ENCODE measurements at places on chromosomes 5 and 9.

DNA sequence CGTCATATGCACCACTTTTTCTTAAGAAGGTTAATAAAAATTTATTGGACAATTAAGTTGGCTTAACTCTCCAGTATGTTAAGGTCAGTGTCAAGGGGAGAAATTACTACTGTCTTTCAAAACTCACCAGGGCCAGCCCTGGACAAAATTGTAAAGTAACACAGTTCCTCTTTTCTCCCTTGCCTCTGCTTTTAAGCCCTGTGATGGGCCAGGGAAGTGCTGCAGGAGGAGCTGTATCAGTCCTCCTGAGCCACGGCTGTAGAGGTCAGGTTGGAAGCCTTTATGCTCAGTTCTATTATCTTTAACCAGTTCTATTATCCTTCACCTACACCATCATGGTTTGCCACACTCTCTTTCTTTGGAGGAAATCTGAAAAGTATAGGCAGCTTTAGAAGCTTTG, 11.5 kb upstream of the PPP2R2B start:
- DNase-seq = no peak

- DNase-seq = peak; percentile 13
Observed at GRCh38 chr5:17831279-17831678, 197.0 kb downstream of the TAF11L14 start.

GRCh38 chr5:64532212-64532611, 26.4 kb downstream of the RGS7BP start:
- DNase-seq = no peak

DNA sequence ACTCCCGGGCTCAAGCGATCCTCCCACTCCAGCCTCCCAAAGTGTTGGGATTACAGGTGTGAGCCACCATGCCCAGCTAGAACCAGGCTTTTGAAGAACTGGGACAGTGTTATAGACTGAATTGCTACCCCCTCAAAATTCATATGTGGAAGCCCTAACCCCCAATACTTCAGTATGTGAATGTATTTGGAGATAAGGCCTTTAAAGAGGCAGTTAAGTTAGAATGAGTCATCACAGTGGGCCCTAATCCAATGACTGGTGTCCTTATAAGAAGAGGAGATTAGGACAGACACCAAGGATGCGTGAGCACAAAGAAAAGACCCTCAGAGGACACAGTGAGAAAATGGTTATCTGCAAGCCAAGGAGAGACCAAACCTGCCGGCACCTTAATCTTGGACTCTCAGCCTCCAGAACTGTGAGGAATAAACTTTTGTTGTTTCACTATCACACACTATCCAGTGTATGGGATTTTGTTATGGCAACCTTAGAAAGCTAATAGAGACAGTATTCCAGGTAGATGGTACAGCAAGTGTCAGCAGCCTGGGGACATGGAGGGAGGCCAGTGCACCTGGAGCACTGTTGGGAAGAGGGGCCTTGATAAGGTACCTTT, 31.4 kb upstream of the ERGIC1 start:
- DNase-seq = no peak

DNA sequence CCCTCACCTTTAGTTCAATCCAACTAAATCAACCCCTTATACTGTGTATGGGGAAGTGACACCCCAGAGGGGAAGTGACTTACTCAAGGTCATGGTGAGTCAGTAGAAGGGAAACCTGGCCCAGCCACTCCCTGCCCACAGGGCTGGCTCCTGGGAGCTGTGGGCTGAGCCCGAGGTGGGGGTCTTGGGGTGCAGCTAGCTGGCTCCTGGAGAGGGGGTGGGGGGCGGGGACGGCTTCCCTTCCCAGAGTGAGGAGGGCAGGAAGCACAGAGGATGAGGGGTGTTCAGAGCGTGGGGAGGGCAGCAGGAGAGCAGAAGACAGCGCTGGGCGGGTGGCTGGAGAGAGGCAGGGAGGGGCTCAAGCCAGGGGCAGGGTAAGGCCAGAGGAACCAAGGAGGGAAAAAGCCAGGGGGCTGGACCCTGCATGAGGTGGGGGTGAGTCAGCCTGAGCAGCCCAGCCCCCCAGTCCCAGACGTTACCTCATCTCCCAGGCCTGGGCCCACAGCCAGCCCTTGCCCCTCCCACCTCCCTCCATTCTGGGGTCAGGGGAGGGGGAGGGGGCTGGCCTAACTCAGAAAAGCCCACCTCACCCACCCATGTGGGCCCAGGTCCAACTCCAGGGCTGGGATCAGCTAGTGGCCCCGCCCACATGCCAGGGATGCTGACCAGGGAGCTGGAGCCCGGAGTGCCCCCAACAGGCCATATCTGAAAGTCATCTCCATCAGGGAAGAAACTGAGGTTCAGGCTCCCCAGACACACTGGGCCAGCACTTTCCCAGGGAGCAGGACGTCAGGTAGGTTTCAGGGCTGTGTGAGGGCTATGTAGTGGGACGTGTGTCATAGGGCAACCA, 2.8 kb downstream of the PDLIM7 start:
- no peak for DNase-seq

GRCh38 chr5:168552146-168552545, 23.0 kb downstream of the FBLL1 start:
- DNase-seq = no peak

DNA sequence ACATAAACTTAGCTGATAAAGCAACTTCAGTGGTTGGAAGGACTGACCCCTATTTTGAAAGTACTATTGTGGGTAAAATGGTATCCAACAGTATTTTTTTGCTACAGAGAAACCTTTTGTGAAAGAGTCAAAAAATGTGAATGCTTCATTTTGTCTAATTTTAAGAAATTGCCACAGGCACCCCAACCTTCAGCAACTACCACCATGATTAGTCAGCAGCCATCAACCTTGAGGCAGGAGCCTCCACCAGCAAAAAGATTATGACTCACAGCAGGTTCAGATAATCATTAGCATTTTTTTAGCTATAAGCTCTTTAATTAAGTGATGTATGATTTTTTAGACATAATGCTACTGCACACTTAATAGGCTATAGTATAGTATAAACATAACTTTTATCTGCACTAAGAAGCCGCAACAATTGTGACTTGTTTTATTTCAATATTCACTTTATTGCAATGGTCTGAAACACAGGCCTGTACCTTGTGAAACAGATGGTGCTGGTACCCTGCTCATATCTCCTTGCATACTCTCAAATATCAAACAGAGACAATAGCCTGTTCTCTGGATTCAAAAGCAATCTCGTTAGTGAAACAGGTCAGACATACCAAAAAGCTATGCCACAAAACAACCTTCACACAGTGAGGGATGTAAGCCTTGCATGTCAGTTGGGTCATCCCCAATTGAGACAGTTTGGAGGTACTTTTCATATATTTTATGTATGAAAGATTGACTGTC, 261.2 kb upstream of the FAM174A start:
- no peak for DNase-seq

- DNase-seq = no peak
Observed at GRCh38 chr5:171649075-171649401, 136.6 kb upstream of the SMIM23 start.

DNA sequence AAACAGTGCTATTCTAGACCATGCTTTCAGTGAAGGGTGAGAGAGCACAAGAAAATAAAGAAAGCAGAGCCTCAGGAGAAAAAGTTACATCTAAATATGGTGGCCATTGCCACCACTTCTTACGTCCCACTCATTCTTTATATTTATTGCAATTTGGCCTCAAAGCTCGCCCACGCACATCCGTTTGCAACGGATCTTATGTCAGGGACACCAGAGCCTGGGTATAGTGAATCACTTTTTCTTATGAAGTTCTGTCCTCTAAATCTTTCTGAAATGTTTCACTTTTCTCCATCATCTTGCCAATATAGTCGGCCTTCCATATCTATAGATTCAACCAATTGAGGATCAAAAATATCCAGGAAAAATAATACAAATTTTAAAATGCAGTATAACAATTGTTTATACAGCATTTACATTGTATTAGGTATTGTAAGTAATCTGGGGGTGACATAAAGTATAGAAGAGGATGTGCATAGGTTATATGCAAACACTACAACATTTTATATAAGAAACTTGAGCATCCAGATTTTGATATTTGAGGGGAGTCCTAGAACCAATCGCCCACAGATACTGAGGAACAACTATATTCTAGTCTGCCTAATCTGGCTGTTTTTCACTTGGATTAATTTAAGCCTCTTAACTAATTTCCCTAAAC, 35.2 kb downstream of the GOLPH3 start:
- DNase-seq = no peak

GRCh38 chr5:9015260-9015936, 530.5 kb downstream of the SEMA5A start:
- no peak for DNase-seq

GRCh38 chr5:28110781-28111180, 1072.4 kb upstream of the CDH9 start:
- no peak for DNase-seq

DNA sequence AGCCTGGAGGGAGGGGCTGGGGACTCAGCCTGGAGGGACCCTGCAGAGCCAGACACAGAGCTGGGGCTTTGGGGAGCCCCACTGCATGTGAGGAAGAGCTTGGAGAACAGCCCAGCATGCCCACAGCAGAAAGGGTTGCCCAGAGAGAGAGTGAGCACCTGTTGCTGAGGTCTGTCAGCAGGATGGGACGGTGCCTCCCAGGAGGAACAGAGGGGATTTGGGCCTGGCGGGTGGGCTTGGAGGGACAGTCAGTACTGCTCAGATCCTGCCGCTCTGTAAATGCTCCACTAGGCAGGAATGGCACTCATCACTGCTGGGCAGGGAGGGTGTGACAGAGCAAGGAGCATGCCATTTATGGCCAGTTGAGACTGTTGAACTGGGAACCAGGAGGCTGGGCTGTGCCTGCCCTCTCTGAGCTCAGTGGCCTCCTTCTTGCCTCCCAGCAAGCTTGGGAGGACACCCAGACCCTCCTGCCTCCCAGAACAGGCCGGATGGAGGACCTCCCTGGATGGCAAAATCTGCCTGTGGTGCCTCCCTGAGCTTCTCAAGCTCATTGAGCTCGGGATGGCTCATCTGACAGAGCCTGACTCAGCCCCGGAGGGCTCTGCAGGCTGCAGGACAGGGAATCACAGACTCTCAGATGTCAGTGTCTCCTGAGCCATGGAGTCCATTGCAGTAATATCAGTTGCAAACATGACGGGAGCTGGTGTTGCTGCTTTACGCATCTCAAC, 786 bp upstream of the HRCT1 start:
- no peak for DNase-seq

DNA sequence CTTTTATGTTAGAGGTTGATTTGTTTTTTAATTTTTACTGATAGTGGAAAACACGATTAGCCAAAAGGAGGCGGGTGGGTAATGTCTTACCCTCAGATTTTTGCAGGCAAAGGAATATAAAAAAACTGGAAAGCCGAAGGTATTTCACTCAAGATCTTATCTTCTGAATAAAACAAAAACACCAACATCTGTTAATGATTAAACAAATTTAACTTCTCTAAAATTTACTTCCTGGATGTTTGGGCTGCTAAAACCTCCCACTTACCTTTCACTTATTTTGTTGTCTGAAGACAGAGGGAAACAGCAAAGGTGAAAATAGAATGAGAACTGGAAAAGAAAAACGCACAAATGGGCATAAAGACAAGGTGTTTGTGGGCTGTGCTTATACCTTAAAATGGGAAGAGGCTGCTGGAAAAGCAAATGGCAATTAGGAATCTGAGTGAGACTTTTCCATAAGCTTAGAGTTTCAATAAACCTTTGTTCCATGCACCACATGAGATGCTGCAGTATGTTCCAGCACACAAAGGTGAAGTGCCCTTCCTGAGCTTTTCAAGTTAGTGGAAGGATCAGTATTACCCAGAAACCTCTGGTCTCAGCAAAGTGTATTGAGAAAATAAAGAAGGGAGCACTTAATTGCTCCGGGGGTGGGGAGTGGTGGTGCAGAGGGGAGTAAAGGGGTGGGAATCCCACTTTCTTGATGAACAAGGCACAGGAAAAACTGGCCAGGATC, 298.3 kb downstream of the BNC2 start:
- DNase-seq = no peak

DNA sequence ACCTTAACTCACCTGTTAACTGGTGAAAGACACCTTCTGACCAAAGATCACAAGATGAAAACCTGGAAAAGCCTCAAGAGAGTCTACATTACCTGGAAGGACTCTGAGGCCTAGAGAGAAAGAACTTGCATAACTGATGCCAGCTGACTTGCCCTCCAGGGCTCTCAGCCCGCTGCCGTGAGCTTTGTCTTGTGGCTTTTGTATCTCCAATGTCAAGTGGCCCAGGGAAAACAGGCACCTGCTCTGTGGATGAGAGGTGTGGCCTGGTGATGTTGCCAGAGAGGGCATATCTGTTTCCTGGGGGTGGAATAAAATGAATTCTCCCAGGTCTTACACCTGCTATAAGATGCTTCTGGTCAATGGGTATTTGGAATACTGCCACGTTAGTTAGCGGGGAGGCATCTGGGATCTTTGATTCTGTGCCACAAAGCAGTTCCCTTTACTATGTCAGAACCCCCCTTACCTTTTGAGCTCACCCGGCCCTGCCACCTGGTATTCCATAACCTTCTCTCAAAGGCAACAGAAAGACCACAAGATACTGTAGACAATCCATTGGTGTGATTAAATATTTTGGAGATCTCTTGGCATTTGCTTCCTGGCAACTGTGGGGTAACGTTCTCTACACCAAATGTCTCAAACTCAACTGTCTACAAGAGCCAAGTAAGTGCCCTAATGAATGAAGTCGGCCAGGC, 54.9 kb upstream of the N4BP3 start:
- DNase-seq = peak; percentile 87

GRCh38 chr9:133173056-133173455, 9.3 kb upstream of the GBGT1 start:
- DNase-seq = no peak

- DNase-seq = no peak
Observed at GRCh38 chr9:110040788-110041187, 167.2 kb downstream of the C9orf152 start.

DNA sequence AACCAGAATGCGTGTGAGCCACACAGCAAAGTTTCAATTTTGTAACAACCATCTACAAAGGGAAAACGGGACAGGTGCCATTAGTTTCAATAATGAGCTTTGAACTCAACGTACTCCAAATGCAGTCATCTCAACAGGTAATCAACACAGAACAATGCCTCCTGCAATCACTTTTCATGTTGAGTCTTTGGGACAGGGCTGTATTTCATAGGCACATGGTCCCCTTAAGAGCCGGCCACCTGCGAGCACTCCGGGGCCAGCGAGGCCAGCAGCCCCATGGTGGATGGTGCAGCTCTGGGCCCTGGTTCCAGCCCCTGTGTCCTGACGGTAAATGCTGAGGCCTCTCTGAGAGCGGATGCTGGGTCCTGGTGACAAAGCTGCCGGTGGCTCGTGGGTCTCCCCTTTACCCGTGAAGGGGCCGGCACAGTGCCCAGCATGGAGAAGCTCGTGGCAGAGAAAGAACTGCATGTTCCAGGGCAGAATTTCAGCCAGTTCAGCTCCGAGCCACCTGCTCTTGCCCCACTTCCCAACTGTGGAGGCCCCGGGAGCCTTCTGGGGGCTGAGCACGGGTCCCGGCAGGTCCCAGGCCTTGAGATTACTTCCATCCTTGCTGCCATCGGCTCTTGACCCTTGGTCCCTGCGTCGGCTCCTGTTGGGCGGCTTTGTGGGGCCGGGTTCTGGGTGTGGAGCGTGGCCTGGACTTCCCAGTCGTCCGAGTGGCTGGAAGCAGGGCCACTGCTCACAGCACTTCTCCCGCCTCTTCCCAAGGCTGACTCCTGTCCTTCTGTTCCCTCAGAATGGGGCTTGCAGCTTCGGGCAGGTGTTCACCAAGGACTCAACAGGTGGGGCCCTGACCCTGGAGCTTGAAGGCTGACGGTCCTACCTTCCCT, 26.1 kb upstream of the RNU6ATAC start:
- no peak for DNase-seq

- DNase-seq = no peak
Observed at GRCh38 chr5:123105864-123106263, 16.8 kb downstream of the PRDM6 start.

- no peak for DNase-seq
Observed at GRCh38 chr5:178094345-178094744, 19.0 kb upstream of the N4BP3 start.

GRCh38 chr9:88777498-88778312, 213.6 kb upstream of the S1PR3 start:
- DNase-seq = no peak
